Esophagus mucosa (tissue), 1 donor: ENCODE measurements at places on chromosomes 6 and 20. TPM values are rescaled to one million over a fixed set of nuclear protein-coding genes. Genes with fewer than 3 reads are reported as not detected.

GRCh38 chr6:147285087-147285855 lies 81.1 kb downstream of the STXBP5 start:
- no peak for ATAC-seq

DNA sequence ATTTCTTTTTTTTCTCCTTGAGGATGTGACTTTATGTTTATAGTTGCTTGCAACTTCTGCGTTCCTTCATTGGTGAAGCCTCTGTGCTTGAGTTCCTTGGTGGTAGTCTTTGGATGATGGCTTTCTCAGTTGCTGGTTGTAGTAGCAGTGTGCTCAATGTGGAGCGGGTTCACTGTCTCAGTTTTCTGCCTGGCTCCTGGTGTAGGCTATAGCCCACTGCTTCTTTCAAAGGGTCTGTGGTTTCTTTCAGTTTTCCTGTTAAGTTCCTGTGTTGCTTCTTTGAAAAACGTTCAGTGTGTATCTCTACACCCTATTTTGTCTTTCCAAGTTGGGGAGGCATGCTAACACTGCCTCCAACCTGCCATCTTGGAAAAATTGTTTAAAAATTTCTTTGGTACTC lies 33.9 kb upstream of the ZBTB24 start:
- ATAC-seq, result no peak

- ATAC-seq, result peak; percentile 41
These were observed 169.9 kb downstream of the BCAS1 start for GRCh38 chr20:53900380-53900999.

DNA sequence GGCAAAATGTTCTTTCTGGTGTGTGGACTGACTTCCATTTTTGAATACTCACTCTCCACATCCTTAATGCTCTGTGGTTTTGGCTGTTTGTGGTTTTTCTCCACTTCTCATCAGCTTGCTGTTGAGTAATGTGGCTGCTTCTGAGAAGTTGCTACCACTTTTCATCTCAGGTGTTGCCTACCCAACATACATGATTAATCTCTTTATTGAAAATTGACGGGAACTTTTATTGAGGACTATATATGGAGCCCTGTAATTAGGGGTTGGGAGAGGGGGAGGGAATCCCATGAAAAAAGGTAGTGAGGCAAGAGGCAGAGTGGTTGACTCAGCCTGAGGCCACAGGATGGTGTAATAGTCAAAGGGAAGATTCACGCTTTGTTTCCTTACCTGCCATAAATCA lies 17.6 kb downstream of the IL22RA2 start:
- peak; percentile 74 for ATAC-seq

- ATAC-seq, result no peak
These were observed at the start of gene WFDC13 for GRCh38 chr20:45701873-45702272. WFDC13 (plus strand) TSS chr20:45702038; CDS start chr20:45702124, 86 bp downstream.

The MROH8 gene
- total RNA-seq, result 1.6 TPM

DNA sequence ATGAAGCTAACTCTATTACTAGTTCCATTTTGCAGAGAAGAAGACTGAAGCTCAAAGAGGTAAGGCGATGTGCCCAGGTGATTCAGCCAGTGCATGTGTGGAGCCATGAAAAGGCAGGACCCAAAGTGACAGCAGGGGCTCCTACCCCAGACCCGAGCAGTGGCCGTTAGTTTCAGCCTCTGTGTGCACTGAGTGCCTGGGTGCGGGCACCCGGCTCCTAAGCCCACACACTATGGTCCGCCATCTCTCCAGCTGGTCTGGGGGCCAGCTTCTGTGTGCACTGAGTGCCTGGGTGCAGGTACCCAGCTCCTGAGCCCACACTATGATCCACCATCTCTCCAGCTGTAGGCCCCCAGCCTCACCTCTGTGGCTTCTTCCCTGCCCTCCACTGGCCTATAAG lies 123.5 kb upstream of the CST7 start:
- ATAC-seq, result no peak

GRCh38 chr6:128282961-128283360 lies 237.4 kb downstream of the PTPRK start:
- ATAC-seq, result no peak

GRCh38 chr20:48326434-48326691 lies 501.4 kb downstream of the PREX1 start:
- no peak for ATAC-seq

The KIF6 gene
- total RNA-seq, result 0.24 TPM

- no peak for ATAC-seq
These were observed 21.5 kb downstream of the TPBG start for GRCh38 chr6:82385102-82385501.

DNA sequence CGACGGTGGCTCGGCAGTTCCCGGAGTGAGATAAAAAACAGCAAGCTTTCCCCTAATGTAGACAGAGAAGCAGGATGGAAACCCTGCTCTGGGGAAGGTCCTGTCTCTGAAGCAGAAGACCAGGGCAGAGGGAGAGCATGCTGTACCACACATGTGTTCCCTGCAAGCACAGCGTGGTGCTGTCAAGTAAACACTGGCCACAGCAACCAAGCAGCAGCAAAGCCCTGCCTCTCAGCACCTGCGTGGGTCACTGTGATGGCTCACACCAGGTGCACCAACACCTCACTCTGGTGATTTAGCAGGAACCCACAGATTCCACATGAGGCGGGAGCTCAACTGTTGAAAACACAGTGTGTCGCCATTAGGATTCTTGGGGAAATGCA lies 65.2 kb upstream of the TXNDC5 start:
- peak; percentile 26 for ATAC-seq

GRCh38 chr6:88761237-88762031 lies 202.0 kb downstream of the RNGTT start:
- ATAC-seq, result no peak

GRCh38 chr6:147983581-147984366 lies 358.9 kb upstream of the SASH1 start:
- ATAC-seq, result no peak

The LY6G6C gene
- total RNA-seq, result 10.8 TPM

- no peak for ATAC-seq
These were observed 17.5 kb downstream of the KIAA1755 start for GRCh38 chr20:38242848-38243708.
